A549 treated with RU486 at 1 μM for 4 hours (cell line): ENCODE measurements at places on chromosomes 1 and 21. TPM values are rescaled to one million over a fixed set of nuclear protein-coding genes. Genes with fewer than 3 reads are reported as not detected.

Gene TMOD4
- 0.29 TPM in 1 of 5 replicates, not detected in the others for total RNA-seq

Gene OR2L3
- not detected in 5 replicates for total RNA-seq

Gene MATN1
- total RNA-seq: 0.05 to 0.32 TPM (median 0.29 TPM) in 3 of 5 replicates, not detected in the others

Gene ASCL5
- 0.15 to 0.20 TPM in 2 of 5 replicates, not detected in the others for total RNA-seq

Gene ATP1A4
- total RNA-seq: not detected in 5 replicates

Gene F13B
- 0.06 to 0.09 TPM (median 0.08 TPM) in 3 of 5 replicates, not detected in the others for total RNA-seq

Gene RNF186
- not detected in 5 replicates for total RNA-seq

Gene SPRR2G
- total RNA-seq: not detected in 5 replicates

Gene RBP7
- total RNA-seq: 5.4 to 6.3 TPM (median 5.7 TPM) in 5 replicates

Gene ACOT11
- total RNA-seq: 1.8 to 2.6 TPM (median 1.9 TPM) in 5 replicates

Gene HTR6
- 0.13 to 0.22 TPM (median 0.14 TPM) in 4 of 5 replicates, not detected in the other for total RNA-seq

Gene ITLN1
- total RNA-seq: 0.22 TPM in 1 of 5 replicates, not detected in the others

Gene SNX7
- 22.0 to 41.6 TPM (median 23.5 TPM) in 5 replicates for total RNA-seq

Gene GPR52
- not detected in 5 replicates for total RNA-seq

Gene ADAMTS1
- total RNA-seq: 0.15 to 0.48 TPM (median 0.22 TPM) in 5 replicates

Gene FAM177B
- not detected in 5 replicates for total RNA-seq

Gene KRTAP19-3
- total RNA-seq: not detected in 5 replicates

Gene AQP10
- total RNA-seq: not detected in 5 replicates

Gene KCNJ9
- not detected in 5 replicates for total RNA-seq

Gene IGSF3
- total RNA-seq: 14.3 to 24.1 TPM (median 21.5 TPM) in 5 replicates

Gene CXADR
- total RNA-seq: 5.1 to 12.0 TPM (median 9.5 TPM) in 5 replicates

Gene CDC42
- 122 to 215 TPM (median 153 TPM) in 5 replicates for total RNA-seq

Gene LRRC71
- total RNA-seq: 0.13 to 0.48 TPM (median 0.22 TPM) in 5 replicates

Gene KIF14
- 4.1 to 12.1 TPM (median 11.8 TPM) in 5 replicates for total RNA-seq

Gene PRUNE1
- 11.4 to 16.9 TPM (median 14.9 TPM) in 5 replicates for total RNA-seq

Gene CELA3B
- total RNA-seq: not detected in 5 replicates

Gene ACTL8
- 1.4 to 1.8 TPM (median 1.6 TPM) in 5 replicates for total RNA-seq

Gene MROH9
- total RNA-seq: not detected in 5 replicates

Gene FAM72A
- total RNA-seq: 8.1 to 12.6 TPM (median 11.7 TPM) in 5 replicates

Gene SHISA4
- 11.4 to 20.1 TPM (median 17.0 TPM) in 5 replicates for total RNA-seq

Gene IBA57
- total RNA-seq: 2.9 to 7.5 TPM (median 5.2 TPM) in 5 replicates

Gene RAB7B
- 1.2 to 3.4 TPM (median 1.5 TPM) in 5 replicates for total RNA-seq

Gene PTPRC
- not detected in 5 replicates for total RNA-seq

Gene F5
- total RNA-seq: 0.03 to 0.12 TPM (median 0.10 TPM) in 5 replicates

Gene PPM1J
- 0.78 to 1.7 TPM (median 1.3 TPM) in 5 replicates for total RNA-seq

Gene DPM3
- total RNA-seq: 64.1 to 107 TPM (median 94.9 TPM) in 5 replicates

Gene MARK1
- total RNA-seq: 0.07 to 0.32 TPM (median 0.11 TPM) in 5 replicates

Gene CHAF1B
- 11.5 to 13.5 TPM (median 12.2 TPM) in 5 replicates for total RNA-seq

Gene ACADM
- total RNA-seq: 27.4 to 39.2 TPM (median 32.8 TPM) in 5 replicates

Gene TRIM46
- 1.1 to 2.2 TPM (median 1.4 TPM) in 5 replicates for total RNA-seq

Gene CD46
- total RNA-seq: 66.1 to 120 TPM (median 114 TPM) in 5 replicates

Gene WDR77
- total RNA-seq: 31.2 to 58.2 TPM (median 49.1 TPM) in 5 replicates

Gene CYP4B1
- not detected in 5 replicates for total RNA-seq
